Common myeloid progenitor, CD34-positive (primary cell): ENCODE measurements at places on chromosomes 4 and X.

DNA sequence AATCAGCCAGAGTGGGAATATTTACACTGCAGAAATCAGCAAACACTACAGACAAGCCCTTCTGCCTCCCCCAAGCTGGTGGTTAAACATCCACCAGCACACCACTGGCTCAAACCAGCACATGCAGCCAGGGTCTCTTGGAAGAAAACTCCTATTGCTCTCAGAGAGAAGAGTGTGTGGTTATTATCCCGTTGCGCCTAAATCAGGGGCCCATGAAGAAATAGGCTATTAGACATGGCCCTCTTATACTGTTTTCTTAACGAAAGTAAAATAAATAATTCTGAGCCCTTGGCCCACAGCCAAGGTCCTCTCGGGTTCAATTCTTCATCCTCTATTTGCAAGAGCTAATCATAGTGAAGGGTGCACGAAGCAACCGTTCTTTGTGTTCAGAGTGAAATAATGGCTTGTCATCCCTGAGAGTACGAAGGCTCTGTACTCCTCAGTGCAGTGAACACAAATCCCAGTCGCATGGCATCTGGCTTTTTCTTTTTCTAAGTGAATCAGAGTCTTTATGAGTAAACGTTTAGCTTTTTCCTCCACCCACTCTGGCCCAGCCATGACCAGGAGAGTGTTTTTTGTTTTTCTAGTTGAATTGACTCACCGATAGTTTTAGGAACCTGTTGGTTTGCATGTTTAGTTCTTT lies 33.4 kb upstream of the RBM47 start:
- H3K36me3 ChIP-seq, result no peaks in the 10 kb centered on the region
- H3K4me3 ChIP-seq, result no peak overlapping the region
- DNase-seq, result no peak

DNA sequence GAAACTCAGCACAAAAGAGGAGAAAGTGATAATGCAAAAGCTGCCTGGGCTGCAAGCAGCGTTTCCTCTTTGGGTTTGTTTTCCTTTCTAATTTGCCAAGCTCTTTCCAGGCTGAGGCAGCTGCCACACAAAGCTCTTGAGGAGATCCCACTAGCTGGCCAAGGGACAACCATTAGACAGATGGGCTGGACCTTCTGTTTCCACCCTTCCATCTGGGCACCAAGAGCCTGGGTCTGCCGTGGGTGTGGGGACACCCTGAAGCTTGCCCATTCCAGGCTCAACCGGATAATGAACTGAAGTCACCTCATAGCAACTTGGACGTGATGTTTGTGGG lies 194.6 kb upstream of the C1QTNF7 start:
- no peak overlapping the region for H3K4me3 ChIP-seq
- peaks cover 8% of the 10 kb centered on the region for H3K4me1 ChIP-seq
- H3K36me3 ChIP-seq, result no peaks in the 10 kb centered on the region

GRCh38 chr4:95304898-95305297 lies 243.9 kb downstream of the UNC5C start:
- no peaks in the 10 kb centered on the region for H3K27me3 ChIP-seq
- H3K36me3 ChIP-seq, result no peaks in the 10 kb centered on the region
- no peaks in the 10 kb centered on the region for H3K4me1 ChIP-seq
- no peak overlapping the region for H3K27ac ChIP-seq
- H3K4me3 ChIP-seq, result no peak overlapping the region

DNA sequence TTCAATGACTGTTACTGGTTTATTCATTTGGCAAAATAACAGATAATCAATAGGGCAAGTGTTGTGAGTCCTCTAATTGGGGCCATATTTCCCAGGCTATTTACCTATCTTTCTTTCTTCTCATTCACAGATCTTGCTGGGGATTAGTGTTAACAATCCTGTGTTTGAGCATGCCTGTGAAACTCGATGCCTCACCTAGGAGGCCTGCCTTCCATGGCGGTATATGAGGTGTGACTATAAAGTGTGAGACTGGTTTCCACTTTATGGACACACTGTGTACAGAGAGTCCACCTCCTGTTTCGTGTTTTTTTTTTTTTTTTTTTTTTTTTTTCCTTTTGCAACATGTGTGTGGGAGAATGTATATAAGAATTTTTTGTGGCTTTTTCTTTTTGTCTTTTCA lies 199.3 kb downstream of the BMPR1B start:
- no peaks in the 10 kb centered on the region for H3K27me3 ChIP-seq
- no peak for DNase-seq
- H3K27ac ChIP-seq, result no peak overlapping the region
- H3K4me3 ChIP-seq, result no peak overlapping the region

DNA sequence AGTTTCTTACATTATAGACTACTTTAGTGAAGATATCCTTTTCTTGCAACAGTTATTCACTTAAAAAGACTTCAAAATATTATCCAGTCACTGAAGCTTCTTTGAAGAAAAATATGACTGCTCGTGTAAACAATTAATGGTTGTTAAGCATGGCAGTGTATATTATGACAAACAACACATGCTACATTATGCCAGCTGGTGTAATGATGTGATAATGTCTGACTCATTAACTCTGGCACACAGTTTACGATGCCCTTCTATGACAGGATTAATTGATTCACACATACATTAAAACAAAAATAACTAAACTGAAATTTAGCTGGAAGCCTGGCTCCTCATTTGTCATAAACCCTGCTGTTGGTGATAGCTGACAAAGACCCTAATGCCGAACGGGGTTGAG lies 22.4 kb downstream of the GK2 start:
- H3K4me3 ChIP-seq, result no peak overlapping the region
- no peak for DNase-seq
- no peaks in the 10 kb centered on the region for H3K4me1 ChIP-seq
- no peak overlapping the region for H3K27ac ChIP-seq
- no peaks in the 10 kb centered on the region for H3K27me3 ChIP-seq
- no peaks in the 10 kb centered on the region for H3K36me3 ChIP-seq

DNA sequence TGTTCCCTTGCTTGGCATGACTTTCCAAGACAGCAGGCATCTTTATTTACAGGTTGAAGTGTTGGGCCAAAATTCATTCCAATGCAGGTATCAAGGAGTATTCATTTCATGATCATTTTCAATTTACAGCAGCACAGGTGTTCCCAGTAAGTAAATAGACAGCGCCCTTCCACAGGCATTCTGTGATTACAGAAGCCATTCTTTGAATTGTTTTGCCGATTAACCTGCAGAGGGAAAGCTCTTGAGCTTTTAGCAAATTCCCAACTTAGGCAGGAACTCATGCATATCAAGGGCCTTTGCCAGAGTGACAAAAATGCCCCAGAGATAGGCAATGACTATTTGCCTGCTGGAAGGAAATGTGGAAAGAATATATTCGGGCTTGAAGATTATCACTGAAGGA lies 6.8 kb downstream of the TXK start:
- no peaks in the 10 kb centered on the region for H3K36me3 ChIP-seq
- peaks cover 18% of the 10 kb centered on the region for H3K4me1 ChIP-seq
- no peak overlapping the region for H3K27ac ChIP-seq
- H3K4me3 ChIP-seq, result no peak overlapping the region
- no peak for DNase-seq

DNA sequence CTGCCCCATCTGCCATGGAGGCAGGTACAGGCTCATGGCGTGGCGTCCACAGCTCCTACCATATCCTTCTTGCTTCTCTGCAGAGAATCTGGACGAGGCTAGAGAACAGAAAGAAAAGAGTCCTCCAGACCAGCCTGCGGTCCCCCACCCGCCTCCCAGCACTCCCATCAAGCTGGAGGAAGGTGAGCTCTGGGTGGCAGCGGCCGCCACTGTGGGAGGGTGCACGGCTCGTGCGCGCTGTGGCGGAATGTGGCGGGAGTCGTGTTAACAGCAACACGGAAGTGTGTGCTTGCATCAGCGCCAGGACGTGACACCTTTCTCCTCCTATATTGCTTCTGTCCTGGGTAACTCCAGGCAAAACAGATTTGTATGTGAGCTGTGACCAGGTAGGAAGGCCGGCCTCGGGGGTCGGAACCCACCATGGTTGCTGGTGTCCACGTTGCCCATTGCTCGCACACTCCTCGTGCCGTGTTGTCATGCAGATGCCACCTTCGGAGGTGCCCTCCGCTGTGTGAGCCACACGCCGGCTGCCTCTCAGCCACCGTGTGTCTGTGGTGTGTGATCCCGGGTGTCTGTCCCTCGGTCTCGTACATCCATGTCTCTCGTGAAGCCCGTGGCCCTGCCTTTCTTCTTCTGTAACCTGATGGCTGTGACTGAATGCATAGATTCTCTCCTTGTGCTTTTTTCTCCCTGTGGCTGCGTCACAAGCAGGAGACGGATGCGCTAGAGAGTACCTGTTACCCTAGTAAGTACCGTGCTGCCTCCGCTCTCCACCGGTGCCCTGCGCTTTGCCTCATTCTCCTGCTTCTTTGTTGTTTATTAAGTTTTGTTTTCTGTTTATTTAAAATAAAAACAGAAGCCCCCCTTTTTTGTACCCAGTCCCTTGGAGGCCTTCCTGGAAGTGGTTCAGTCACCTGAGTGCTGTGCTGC lies 37.0 kb downstream of the NOP14 start:
- no peak overlapping the region for H3K27ac ChIP-seq
- H3K4me3 ChIP-seq, result no peak overlapping the region
- no peaks in the 10 kb centered on the region for H3K27me3 ChIP-seq
- peaks cover 13% of the 10 kb centered on the region for H3K4me1 ChIP-seq

DNA sequence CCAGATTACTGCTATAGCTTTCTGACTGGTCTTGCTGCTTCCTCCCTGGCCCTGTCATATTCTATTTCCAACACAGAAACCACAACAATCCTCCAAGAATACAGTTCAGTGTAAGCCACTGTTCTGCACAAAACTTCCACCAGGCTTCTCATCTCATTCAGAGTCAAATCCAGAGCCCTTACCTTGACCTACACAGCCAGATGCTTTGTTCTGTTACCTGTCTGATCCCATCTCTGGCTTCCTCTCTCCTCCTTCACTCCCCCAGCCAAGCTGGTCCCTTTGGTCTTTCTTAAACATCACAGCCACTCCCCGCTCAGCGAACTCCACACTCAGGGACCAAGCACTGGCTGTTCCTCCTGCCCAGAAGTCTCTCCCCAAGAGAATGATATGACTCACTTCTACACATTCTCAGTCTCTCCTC lies 84.8 kb upstream of the BMP2K start:
- no peaks in the 10 kb centered on the region for H3K36me3 ChIP-seq
- no peak overlapping the region for H3K4me3 ChIP-seq
- no peak for DNase-seq
- no peaks in the 10 kb centered on the region for H3K27me3 ChIP-seq

DNA sequence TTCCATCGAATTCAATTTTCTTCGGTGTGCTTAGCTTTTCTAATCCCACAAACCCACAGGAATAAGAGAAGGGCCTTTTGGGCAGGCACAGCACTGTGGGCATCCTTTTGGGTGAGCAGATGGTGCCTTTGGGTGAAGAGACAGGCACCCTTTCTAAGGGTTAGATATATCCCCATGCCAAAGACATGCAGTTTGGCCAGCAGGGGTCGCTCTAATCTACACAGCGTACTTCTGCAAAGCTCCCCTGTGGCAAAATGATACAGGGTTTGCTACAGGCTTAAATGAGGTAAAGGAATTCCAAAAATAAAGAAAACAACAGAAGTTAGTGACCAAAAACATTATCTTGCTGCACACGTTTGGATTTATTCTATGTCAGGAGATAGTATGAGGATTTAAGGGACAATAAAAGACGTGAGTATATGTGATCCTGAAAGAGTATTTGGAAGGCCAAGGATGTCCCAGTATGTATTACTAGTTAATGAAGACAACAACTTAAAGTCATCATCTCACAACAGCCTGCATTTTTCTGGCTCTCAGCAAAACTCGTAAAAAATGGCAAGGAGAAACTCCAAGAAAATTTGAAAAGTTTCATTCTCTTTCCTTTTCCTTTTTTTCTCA lies 49.5 kb downstream of the PHEX start:
- peak; percentile 33 for DNase-seq
- H3K36me3 ChIP-seq, result no peaks in the 10 kb centered on the region
- no peak overlapping the region for H3K27ac ChIP-seq
- H3K4me3 ChIP-seq, result no peak overlapping the region
- no peaks in the 10 kb centered on the region for H3K27me3 ChIP-seq

DNA sequence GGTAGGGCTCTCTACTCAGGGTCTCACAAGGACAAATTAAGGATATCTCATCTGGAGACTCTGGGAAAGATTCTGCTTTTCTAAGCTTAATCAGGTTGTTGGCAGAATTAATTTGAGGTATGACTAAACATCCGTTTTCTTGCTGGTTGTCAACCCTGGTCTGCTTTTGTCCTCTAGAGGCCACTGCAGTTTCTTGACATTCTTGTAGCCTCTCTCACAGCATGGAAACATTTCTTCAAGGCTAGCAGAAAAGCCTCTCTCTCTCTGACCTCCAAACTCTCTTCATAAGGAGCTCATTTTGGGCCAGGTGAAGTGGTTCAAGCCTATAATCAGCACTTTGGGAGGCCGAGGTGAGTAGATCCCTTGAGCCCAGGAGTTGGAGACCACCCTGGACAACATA lies 749.5 kb upstream of the PCDH7 start:
- H3K4me3 ChIP-seq, result no peak overlapping the region
- H3K36me3 ChIP-seq, result no peaks in the 10 kb centered on the region
- H3K27me3 ChIP-seq, result no peaks in the 10 kb centered on the region

GRCh38 chrX:153944140-153944799 lies at the start of gene RENBP:
Gene RENBP, minus strand, starts transcription at chrX:153944643. Its CDS starts 33 bp downstream, at chrX:153944610.
- H3K4me3 ChIP-seq, result no peak within 1 kb of the TSS
- H3K4me1 ChIP-seq, result no peaks in the 10 kb centered on the region
- peaks cover 22% of the 10 kb centered on the region for H3K27me3 ChIP-seq

GRCh38 chrX:33285550-33285949 lies 74.2 kb upstream of the DMD start:
- DNase-seq, result no peak
- H3K27me3 ChIP-seq, result no peaks in the 10 kb centered on the region
- no peaks in the 10 kb centered on the region for H3K36me3 ChIP-seq
- H3K27ac ChIP-seq, result no peak overlapping the region
- H3K4me3 ChIP-seq, result no peak overlapping the region

DNA sequence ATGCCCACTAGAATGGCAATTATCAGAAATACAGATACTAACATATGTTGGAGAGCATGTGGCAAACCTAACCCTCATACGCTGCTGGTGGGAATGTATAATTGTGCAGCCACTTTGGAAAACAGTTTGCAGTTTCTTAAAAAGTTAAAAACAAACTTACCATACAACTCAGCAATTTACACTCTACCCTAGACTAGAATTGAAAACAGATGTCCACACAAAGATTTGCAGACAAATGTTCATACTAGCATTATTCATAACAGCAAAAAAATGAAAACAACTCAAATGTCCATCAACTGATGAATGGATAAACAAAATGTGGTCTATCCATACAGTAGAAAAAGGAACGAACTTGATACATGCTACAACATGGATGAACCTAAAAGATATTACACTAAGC lies 64.4 kb downstream of the SLC9A7 start:
- H3K4me3 ChIP-seq, result no peak overlapping the region
- no peak for DNase-seq
- H3K4me1 ChIP-seq, result no peaks in the 10 kb centered on the region
- peaks cover 6% of the 10 kb centered on the region for H3K36me3 ChIP-seq

DNA sequence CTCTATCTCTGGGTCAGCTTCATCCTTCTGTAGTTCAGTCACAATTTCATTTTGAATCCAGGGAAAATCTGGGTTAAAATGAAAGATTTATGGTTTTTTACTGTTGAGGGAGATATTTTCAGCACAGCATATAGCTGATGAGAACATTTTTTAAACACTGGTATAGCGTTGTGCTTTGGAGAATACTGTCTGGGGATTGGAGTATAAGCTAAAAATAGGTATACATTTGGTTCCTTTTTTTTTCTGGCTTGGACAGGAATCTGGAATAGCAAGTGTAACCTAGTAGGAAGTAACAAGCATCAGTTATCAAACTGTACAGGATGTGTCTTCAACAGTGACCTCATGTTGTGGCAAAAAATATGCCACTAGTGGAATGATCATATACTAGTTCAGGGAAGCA lies 149.1 kb downstream of the GRXCR1 start:
- H3K27me3 ChIP-seq, result no peaks in the 10 kb centered on the region
- H3K27ac ChIP-seq, result no peak overlapping the region
- no peaks in the 10 kb centered on the region for H3K36me3 ChIP-seq
